ENCODE measurements at places on chromosomes 1 and 21.

- no peak for DNase-seq
These were observed 38.8 kb downstream of the CASQ2 start for GRCh38 chr1:115729756-115730155.

DNA sequence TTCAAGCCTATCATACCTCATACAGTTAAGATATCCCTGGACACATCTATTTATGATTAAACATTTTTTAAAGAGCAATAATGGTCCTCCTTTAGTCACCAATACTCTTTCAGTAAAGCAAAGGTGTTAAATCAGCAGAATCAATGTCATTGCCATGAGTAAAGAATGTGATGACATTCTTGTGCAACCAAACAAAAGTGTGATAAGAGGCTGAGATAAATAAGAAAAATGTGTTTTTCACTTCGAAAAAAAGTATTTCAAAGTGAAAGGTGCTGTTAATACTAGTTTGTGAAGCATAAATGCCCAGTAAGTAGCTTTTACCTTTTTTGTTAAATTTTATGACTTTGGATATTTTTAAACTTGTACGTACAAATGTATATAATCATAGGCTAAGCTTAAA, 8.4 kb downstream of the SLC44A5 start:
- DNase-seq, result no peak

DNA sequence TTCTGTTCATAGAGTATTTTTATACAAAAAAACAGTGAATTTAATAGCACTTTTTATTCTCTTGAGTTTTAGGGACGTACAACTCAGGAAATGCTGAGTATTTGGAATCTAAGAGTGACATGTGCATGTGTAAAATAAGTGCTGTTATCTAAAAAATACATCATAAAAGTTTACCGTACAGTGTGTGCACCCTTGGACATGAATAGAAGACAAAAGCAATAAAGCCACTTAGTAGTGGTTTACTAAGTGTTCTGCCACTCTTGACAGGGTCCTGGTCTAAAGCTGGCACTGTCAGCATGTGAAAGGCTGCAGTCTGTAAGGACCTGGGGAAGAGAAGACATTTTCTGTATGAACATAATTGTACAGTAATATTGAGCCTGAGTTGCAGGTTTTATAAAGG, 51.0 kb downstream of the LAMC1 start:
- DNase-seq, result no peak

- DNase-seq, result no peak
These were observed 76.3 kb downstream of the RD3 start for GRCh38 chr1:211415700-211416099.

- no peak for DNase-seq
These were observed 15.3 kb downstream of the AGPAT3 start for GRCh38 chr21:43880111-43880985.

DNA sequence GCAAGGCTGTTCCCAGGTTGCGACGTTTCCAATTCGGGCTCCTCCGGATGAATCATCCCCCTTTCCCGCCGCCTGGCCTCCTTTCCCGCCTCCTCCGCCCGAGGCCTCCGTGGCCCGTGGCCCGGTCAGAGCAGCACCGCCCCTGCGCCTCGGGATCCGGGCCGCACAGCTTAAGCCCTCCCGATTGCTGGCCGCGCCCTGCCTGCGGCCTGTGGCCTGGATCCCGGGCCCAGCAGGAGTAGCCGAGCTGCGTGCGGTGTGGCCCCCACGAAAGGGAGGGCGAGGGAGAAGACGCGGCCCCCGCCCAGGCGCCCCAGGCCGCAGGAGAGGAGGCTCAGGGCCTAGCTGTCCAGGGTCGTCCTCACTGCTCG, 1.0 kb downstream of the TMEM200B start:
- no peak for DNase-seq

GRCh38 chr1:69258842-69259241, 308.9 kb upstream of the LRRC7 start:
- no peak for DNase-seq

DNA sequence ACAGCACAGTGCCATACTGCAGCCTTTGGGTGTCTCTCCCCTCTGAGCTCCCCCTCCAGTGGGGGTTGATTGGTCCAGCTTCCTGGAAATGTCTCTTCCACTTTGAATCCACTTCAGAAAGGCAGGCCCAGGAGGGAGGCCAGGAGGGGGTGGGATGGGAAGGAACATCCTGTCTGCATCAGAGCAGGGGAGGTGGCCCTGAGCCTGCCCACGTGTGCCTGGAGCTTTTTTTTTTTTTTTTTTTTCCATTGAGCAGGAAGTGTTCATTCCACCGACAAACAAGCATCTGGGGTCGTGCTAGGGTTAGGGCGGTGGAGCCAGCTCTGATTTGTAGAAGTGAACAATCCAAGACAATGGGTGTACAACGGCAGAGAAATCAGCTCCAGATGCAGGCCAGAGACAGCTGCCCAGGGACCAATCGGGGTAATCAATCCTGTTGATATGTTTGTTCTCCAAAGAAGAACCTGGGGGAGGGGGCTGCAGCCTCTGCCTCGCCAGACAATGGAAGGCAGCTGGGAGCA, 93.3 kb downstream of the SSBP3 start:
- DNase-seq, result no peak

GRCh38 chr1:185137896-185138545, 18.7 kb downstream of the TRMT1L start:
- no peak for DNase-seq

DNA sequence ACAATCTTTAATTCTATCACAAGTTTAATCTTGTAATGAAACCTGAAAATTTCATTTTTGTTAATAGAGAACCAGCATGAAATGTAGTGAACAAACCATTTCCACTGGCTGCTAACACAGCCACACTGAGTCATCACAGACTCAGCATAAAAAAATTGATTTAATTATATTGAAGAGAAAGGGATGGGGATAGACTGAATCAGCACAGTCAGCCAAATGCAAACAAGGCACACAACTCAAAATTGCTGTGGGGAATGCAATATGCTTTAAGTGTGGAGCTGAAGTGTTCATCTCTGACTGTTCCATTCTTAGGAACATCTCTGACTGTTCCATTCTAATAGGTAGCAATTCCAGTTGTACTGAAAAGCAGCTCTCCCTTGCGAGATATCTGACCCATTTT, 299.8 kb downstream of the MRPL39 start:
- DNase-seq, result no peak

GRCh38 chr1:226547754-226548191, 791 bp upstream of the STUM start:
- DNase-seq, result peak; percentile 40

DNA sequence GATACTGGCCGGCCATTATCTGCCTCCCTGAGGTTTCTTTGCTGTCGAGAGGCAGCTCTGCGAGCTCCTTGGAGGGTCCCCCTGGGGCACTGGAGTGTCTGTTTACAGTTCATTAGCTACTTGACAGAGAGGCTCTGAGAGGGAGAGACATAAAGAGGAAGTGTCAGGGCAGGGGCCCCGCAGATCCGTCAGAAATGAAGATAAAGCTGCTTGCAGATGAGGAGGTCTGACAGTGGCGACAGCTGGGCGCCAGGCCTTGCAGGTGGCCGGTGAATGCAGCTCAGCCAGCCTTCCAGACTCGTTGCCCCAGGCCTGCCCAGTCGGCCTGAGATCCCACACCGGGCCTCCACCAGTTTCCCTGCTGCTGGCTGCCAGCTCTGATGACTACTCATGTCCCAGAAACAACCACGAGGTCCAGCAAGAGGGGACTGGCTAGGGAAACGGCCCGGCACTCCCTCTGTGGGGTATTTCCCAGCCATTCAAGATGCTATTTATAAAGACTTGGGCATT, 84.7 kb downstream of the DISP3 start:
- DNase-seq, result no peak

DNA sequence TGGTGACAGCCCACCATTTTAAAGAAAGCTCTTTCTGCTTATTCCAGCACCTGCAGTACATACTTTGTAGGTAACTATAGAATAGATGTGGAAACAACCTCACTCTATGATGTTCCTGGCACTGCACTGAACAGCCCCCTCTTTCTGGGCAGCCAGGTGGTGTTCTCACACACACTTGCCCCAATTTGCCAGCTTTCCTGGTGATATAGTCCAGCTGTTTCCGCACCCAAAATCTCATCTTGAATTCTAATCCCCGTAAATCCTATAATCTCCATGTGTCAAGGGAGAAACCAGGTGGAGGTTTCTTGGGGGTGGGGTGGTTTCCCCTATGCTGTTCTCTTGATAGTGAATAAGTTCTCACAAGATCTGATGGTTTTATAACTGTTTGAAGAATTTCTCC, 102.2 kb downstream of the FCRL5 start:
- DNase-seq, result no peak

DNA sequence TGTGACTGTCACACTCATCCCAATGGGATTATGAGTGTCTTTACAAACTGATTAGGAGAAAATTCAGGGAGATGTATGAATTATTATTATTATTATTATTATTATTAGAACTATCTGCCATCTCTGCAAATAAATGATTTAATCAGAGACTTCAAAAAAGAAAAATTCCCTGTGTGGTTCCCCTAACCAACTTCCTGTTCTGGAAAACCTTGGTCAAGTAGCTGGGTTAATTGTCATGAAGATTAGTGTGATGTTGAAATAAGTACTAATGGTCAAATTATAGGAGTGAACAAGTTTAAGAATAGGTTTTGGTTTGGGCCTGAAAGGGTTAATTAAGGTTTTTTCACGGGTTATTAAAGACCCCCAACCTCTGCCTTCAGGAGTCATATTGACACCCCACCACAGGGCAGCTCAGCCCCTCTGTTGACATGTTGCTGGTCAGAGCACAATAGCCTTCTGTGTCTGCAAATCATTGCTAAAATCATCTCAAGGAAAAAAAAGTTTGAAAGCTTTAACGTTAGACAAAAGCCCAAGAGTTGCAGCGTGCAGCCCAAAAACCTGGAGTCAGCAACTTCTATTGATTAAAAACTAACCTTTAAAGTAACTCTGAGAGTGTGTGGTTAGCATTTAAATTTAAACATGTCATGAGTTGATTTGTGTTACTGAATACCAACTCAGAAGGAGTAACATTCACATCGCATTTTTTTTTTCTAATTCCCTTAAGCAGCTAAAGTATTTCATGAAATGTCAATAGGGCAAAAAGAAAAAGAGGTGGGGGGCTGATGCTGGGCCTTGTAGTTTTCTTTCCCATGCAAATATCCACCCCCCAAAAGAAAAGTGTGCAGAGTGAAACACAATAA, 272.5 kb downstream of the TM2D1 start:
- no peak for DNase-seq

DNA sequence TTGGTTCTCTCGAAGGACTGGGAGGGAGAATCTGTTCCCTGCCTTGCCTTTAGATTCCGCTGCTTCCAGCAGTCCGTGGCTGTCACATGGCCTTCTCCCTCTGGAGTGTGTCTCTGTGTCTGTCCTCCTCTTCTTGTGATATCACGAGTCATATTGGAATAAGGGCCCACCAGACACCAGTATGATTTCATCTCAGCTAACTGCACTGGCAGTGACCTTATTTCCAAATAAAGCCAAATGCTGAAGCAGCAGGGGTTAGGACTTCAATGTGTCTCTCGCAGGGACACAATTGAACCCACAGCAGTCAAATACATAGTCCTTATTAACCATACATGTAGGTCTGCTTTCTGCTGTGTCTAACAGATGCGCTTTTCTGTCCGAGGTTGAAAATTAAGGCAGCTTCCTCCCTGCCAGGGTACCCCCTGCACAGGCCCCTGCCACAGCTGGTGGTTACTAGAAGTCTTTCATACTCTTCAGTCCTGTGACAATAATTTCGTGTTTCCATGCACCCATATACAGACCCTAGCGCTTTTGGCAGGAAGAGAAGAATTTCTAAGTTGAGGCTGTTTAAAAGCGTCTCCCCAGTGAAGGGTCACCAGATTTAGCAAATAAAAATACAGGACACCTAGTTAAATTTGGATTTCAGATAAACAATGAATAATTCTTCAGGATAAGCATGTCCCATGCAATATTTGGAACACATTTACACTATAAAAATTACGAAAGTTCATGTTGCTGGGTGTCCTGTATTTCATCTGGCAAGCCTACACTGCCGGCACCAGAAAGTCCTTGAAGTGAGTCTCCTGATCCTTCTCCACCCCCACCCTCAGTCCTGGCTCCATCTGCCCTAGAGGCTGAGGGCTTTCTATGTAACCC, 182.1 kb downstream of the ETS2 start:
- no peak for DNase-seq

GRCh38 chr21:35696644-35697043, 363.7 kb downstream of the SETD4 start:
- no peak for DNase-seq

GRCh38 chr1:161491472-161491871, 13.8 kb upstream of the FCGR2A start:
- no peak for DNase-seq

DNA sequence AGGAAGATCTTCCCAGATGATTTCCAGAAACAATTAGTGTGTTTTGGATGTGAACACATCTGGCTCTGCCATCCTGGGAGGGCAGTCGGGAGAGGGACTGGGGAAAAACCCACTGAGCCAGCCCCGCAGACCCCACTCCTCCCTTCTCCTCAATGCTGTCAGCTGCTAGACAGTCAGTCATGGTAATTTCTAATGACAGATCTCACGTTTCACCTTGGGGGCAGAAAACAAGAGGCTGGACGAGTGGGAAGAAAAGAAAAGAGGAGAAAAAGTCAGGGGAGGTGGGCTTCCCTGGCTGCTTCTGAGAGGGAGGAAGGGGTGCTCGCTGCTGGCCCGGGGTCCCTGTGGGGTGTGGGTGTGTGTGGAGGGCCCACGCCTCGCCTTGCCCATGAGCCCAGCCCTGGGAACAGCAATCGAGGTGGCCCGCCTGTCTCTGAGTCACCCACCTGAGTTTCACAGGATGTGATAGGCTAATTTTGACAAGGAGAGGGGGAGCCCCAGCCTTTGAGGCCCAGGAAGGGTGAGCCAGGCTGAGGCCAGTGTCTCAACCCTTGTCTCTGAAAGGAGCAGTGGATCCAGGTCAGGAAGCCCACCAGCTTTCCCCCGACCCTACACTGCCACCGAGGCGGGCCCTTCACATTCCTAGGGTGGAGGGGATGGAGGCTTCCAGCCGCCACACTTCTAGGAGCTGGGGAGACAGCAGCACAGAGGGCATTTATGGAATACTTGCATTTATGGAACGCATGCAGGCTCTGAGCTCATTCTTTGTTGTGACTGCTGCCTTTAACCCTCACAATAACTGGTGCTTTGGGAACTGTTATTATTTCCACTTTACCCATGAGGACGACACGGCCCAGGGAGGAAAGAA, 49.1 kb upstream of the IFNLR1 start:
- DNase-seq, result no peak

- DNase-seq, result no peak
These were observed 15.9 kb downstream of the LRRC8B start for GRCh38 chr1:89540406-89540970.

DNA sequence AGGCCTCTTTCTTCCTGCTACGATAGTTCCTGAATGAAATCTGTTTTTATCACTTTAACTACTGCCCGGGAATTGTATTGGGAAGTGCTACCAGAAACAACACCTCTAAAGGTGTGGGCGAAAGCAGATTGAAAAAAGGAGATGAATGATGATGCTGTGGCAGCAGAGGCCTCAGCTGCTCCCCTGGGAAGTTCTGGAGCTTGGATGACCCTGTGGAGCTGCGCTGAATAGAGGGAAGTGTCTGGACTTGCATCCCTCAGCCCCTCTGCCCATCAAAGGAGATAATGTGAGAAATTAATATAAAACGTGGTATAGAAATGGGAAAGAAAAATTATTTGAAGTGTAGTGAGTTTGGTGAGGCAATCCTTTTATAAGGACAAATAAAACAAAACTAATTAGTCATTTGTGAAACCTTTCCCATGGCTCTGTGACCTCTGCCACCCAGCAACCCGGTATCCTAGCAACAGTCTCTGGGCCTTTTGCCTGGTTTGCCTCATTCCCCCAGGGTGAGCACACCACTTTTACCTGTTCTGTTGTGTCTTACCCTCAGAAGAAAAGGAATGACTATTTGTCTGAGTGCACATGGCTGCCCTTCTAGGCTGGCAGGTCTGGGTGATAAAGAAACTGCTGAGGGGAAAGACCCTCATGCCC, 21.3 kb downstream of the OVAAL start:
- DNase-seq, result no peak

- no peak for DNase-seq
These were observed 80.6 kb downstream of the TNFSF18 start for GRCh38 chr1:172970186-172970585.

Data from CD8-positive, alpha-beta memory T cell (primary cell).